Muscle of arm (tissue), 14 donors: ENCODE measurements at places on chromosomes 2 and 18. TPM values are rescaled to one million over a fixed set of nuclear protein-coding genes. Genes with fewer than 3 reads are reported as not detected.

The GCA gene
- 14.8 TPM for polyA plus RNA-seq

The UGT1A10 gene
- not detected for polyA plus RNA-seq

The SP110 gene
- polyA plus RNA-seq: 16.6 TPM

The FAM237A gene
- not detected for polyA plus RNA-seq

The DUSP2 gene
- polyA plus RNA-seq: 5.3 TPM

GRCh38 chr2:3160751-3161330 is 216.8 kb downstream of the EIPR1 start:
- DNase-seq: no peak

DNA sequence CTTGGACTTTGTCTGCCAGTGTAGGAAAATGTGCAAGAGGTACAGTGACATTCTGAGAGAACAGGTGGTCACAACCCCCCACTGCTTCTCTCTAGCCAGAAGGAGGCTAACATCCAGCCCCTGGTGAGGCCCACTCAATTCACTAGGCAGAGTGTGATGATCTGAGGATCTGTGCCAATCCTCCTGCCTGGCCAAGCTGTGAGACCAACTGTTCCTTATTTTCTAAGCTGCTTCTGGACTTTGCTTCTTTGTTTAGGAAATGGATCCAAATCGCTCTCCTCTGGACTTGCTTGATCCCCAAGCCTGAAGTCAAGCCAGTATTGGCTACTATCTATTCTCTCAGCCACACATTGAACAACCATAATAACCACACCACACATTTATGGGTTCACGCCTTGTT is 202.8 kb downstream of the PIK3C3 start:
- no peak for DNase-seq

- DNase-seq: no peak
Observed at GRCh38 chr2:221606424-221606823, 34.3 kb upstream of the EPHA4 start.

DNA sequence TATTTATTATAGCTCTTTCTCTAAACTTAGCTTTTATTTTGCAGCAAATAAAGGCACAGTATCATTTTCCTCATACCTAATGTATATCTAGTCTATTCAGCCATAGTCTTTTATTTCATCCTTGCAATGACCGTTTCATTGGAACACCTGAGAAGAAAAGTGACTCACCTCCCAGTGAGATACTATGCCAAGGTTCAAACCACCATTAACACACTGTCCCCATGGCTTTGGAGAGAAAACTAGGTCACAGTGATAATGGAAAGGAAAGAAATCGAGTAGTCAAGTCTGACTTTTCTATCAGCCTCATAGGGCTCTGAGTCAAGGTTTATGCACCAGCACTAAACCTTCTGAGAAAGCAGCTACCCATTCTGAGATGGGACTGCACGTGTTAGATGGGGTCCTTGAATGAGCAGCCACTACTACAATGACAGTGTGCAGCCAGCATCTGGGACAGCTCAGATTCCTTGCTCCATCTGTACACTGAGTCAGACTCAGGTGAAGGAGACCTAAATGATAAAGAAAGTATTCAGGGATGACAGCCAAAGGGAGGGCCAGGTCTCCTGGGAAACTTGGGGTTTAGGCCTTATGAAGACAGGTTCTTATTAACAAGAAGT is 971.1 kb upstream of the ACVR2A start:
- no peak for DNase-seq

DNA sequence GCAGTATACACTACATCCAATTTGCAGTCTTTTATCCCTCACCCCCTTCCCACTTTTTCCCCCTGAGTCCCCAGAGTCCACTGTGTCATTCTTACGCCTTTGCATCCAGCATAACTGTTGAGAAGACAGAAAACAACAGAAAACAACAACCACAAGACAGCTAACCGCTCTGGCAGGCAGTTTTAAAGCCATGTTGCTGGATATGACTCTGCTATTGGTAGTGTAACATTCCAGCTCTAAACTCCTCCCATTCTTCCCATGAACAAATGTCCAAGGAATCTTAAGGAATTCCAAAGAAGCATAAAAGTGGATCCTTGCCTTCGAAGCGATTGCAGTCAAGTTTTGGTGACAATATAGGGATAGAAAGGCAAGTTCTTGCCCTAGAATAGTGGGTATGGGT is 599.1 kb downstream of the NYAP2 start:
- DNase-seq: no peak

- no peak for DNase-seq
Observed at GRCh38 chr18:8140841-8141501, 468.3 kb upstream of the RAB12 start.

GRCh38 chr18:10226971-10227370 is 227.5 kb upstream of the APCDD1 start:
- DNase-seq: no peak

- DNase-seq: no peak
Observed at GRCh38 chr2:148928395-148928794, 53.4 kb downstream of the KIF5C start.

DNA sequence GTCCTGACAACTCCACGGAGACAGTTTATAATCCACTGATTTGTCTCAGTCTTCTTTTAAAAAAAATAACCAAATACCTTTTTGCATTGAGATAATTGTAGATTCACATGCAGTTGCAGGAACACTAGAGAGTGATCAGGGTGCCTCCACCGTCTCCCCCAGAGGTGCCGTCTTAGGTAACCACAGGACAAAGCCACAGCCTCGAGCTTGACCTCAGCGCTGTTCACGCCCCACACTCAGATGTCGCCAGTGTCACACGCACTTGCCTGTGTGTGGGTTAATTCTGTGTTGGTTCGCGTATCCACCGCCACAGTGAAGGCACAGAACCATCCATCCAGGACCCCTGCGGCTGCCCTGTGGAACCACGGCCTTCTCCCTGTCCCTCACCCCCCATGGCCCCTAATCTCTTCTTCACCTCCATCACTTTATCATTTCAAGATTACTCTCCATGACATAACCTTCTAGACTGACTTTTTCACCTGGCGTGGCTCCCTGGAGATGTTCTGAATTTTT is 295.0 kb upstream of the HDAC4 start:
- no peak for DNase-seq

DNA sequence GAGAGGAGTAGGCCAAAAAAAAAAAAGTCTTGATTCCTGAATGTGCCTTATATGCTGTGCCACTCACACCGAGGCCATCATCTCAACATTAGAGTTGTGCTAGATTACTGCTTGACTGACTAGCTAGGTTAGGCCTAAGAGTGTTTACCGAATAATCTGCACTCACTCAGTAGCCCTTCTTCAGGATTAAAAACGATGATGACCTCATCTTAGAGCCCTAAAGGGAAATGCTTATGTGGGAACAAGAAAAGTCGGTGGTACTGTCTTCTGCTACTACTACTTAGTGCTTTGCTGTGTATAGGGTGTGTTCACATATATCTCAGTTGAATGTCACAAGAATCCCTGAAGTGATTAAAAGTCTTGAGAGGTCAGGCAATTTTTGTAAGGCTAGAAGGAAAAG is 54.3 kb downstream of the THOC1 start:
- no peak for DNase-seq

DNA sequence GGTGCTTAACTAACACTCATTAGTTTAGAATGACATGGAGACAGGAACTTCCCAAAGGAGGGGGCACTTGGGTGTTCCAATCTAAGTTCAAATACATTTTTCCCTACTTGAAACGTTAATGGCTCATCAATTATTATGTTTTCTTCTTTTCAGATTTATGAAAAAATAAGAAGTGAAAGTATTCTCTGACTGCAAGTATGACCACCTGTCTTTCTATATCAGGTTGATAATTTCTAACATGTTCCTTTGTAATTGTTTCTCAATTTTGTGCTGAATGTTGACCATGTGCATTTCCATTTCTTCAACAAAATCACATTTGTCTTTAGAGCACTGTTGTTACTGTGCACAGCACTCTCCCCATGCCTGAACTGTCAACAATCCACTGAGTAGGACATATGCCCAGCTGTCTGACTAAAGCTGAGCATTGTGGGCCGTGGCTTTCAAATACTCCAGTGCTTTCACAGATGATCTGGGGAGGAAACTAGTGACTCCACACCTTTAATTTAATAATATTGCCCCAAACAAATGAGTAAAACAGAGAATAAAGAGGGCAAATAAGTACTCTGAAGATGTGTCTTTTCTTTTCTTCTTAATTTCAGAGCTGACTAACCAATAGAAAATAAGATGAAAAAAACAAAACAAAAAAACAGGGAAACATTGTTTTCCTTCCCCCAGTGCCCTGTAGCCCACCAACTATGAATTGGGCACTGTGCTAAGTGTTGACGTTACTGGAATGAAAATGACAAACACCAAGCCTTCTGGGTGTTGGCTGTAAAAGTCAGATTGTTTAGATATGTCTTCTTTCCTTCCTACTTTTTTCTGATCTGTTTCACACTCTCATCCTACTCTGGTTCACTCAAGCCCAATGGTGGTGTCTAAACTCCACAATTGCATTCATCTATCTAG is 16.0 kb downstream of the LANCL1 start:
- DNase-seq: no peak

DNA sequence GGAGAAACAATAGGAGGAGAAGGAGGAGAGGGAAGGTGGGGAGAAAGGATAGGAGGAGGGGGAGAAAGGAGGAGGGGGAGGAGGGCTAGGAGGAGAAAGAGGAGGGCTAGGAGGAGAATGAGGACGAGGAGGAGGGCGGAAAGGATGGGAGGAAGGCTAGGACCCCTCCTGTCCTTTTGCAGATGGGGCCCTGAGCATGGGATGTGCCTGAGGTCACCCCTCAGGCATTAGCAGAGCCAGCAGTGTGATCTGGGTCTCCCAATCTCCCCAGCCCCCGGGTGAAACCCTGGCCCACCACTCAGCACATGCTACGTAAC is 601 bp upstream of the ANO7 start:
- no peak for DNase-seq

GRCh38 chr18:59379772-59380522 is 20.9 kb upstream of the LMAN1 start:
- no peak for DNase-seq

GRCh38 chr2:239600001-239600593 is 199.3 kb upstream of the HDAC4 start:
- DNase-seq: no peak

- no peak for DNase-seq
Observed at GRCh38 chr2:149657401-149658040, 69.9 kb upstream of the MMADHC start.

DNA sequence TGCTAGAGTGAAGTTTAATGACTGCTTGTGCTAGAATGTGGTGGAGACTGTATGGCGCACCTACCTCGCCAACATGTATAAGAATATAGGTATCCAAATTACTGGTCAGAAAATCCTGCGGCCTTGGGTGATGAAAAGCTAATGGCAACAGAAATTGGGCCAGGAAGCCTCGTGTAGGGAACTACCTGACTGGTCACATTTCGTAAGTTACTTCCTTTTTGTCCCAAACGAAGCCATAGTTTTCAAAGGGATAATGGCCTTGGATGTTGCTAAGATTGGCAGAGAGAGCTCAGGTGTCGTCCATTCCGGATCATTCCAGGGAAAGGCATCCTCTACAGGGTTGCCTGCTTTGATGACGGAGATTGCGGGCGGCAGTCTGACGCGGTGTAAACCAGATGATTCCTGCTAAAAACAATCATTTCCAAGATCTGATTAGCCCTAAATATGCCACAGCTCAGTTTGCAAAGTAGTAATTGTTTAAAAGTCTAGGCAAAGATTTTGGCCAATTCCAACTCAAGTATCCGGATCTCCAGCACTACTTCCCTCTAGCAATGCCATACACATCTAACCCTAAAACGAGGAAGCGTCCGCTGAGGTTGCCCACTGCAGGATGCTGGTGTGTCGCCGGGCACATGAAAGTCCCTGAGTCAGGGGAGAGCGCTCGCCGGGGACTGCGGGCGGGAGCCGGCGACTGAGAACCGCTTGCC is 708 bp upstream of the MALT1 start:
- peak; percentile 8 for DNase-seq

DNA sequence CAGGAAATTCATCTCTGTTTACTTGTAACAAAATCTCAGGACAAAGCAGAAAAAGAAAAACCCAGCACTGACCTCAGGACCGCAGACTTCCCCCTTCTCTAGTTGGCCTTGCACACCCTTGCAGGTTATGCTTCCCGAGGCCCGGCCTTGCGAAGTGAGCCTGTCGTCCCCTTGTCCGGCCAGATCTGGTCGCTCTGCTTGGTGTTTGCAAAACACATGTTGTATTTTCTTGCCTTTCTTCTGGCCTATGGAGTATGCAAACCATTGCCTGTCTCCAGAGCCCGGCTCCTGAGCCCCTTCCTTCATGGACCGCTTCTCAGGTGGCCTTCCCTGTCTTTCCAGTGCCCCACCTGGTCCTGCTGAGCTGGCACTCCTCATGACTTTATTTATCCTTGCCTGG is 4.8 kb downstream of the IMPA2 start:
- DNase-seq: no peak

DNA sequence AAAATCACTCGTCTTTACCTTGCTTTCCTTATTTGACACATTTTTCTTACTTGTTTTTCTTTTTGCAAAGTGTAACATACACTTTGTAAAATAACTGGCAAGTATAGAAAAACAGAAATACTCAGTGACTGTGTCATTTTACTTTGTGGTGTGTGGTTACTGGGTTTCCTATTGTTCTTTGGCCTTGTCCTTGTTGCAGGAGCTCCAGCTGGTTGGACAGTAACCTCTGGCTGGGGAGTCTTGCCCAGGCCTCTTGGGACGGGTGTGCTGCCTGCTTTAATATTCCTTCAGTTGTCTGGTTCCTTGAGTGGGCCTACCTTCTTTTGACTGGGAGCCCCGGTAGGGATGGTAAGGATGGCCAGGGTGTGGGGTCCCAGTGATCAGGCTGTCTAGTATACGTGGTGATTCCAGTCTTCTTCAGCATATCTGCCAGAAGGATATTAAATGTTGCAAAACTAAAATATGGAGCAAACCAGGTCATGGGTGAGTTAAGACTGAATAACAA is 53.8 kb downstream of the RNF144A start:
- DNase-seq: no peak

DNA sequence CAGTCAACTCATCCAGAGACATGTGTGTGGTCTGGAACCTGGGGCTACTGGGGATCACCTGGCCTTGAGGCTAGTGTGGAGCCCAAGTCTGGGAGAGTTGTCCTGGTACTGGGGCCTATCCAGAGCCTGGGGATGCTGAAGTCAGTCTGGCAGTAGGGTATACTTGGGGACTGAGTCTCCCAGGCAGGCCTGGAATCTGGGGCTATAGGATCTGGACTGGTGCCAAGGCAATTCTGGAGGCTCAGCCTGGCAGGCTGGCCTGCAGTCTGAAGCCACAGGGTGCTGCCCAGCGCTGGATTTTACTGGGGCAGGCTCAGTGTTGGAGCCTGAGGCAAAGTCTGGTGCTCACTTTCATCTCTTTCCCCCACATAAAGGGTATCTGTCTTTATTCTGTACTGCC is 46.5 kb downstream of the AQP4 start:
- no peak for DNase-seq
